Temporal lobe (tissue), 4 donors: ENCODE measurements at places on chromosomes 6 and 20. TPM values are rescaled to one million over a fixed set of nuclear protein-coding genes. Genes with fewer than 3 reads are reported as not detected.

Gene FAM162B
- total RNA-seq, result 1.2 TPM

Gene HLA-DOA
- 0.25 TPM for total RNA-seq

Gene TRIM40
- total RNA-seq, result not detected

Gene IL17F
- total RNA-seq, result 0.25 TPM

Gene BMP5
- total RNA-seq, result 2.7 TPM

Gene FABP7
- total RNA-seq, result 630 TPM

Gene KIF25
- total RNA-seq, result 0.25 TPM

Gene EDN1
- total RNA-seq, result 3.4 TPM

Gene PRPH2
- total RNA-seq, result 3.4 TPM

Gene MTFR2
- 0.25 TPM for total RNA-seq

Gene C20orf144
- total RNA-seq, result not detected

Gene SUMO4
- total RNA-seq, result 4.2 TPM

Gene SPDEF
- total RNA-seq, result not detected

Gene TNFRSF21
- 33.9 TPM for total RNA-seq

Gene HCRTR2
- 13.3 TPM for total RNA-seq
